ENCODE measurements at places on chromosomes 2 and 18.

DNA sequence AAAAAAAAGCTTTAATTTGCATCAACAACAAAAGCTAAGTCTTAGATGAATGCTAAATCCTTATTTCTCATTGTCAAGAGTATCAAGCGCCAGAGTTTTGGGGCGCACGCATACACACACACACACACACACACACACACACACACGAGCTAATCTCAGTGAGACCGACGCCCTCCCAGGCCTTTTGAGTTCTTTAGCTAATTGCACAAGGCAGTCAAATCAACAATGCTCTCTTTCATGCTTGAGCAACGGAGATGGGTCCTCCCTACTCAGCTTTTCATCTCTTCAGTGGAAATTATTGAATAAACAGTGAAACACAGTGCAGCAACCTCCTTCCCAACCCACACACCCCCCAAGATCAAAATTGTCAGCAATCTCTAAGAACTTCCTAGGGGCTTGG is 19.2 kb downstream of the GKN1 start:
- DNase-seq = no peak

DNA sequence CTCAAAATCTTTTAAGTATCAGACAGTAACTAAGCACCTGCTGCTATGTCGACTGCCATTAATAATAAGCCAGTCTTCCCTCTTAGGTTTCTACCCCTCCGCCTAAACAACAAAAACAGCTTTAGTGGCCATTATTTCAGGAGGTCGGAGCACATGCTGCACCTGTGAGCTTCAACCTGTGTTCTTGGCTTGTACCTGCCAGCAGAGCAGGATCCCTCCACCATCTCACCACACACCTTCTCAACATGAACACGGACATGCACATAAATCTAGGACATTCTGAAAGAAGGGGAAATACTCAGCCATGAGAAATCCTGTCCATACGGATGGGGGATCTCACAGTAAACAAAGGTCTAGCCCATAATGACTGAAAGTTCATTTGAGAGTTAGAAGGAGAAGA is 3.7 kb downstream of the CYB5A start:
- DNase-seq = no peak

- no peak for DNase-seq
Measured at GRCh38 chr2:130966149-130966774, 127.0 kb downstream of the FAM168B start.

DNA sequence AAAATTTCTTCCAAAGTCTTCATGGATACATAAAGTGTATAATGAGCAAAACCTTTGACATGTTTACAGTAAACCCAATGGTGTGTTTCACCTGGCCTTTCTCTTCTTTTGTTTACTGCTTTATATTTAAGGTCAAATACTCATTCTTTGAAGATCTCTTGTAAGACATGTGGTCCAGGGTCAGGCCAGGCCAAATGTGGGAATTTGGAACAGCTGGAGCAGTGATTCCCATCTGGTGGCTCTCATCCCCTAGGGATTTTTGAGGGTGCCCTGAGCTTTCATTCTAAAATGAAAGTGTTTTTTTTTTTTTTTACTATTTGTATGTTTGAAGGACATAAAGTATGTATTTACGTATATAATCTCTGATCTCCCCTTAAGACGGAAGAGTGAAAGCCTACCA is 13.8 kb upstream of the MGAT5 start:
- no peak for DNase-seq

All from AG09309 (cell line).